ENCODE measurements at places on chromosomes 7 and 10.

DNA sequence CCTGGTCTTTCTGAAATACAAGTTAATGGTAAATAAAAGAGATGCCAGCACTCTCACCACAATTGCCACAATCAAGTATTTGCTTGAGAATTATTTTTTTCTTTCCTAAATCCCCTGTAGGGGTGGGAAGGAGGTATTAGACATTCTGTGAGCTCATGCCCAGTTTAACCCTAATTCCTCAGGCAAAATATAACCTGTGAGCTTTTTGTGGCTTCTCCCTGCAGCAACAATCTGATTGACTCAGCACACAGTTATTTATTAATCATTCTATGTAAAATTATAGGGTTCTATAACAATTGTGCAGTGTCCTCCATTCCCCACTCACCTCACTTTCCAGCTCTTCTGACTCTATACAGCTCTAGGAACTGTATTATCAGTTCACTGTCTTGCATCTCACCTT, 66.3 kb downstream of the GLI3 start:
- DNase-seq, result no peak
- H3K4me3 ChIP-seq, result no peak overlapping the region
- no peak overlapping the region for H3K27ac ChIP-seq

- peaks cover 57% of the 10 kb centered on the region for H3K4me1 ChIP-seq
- H3K4me3 ChIP-seq, result no peak overlapping the region
- no peaks in the 10 kb centered on the region for H3K36me3 ChIP-seq
- no peak for DNase-seq
Observed at GRCh38 chr7:99120501-99120900, 23.4 kb downstream of the SMURF1 start.

DNA sequence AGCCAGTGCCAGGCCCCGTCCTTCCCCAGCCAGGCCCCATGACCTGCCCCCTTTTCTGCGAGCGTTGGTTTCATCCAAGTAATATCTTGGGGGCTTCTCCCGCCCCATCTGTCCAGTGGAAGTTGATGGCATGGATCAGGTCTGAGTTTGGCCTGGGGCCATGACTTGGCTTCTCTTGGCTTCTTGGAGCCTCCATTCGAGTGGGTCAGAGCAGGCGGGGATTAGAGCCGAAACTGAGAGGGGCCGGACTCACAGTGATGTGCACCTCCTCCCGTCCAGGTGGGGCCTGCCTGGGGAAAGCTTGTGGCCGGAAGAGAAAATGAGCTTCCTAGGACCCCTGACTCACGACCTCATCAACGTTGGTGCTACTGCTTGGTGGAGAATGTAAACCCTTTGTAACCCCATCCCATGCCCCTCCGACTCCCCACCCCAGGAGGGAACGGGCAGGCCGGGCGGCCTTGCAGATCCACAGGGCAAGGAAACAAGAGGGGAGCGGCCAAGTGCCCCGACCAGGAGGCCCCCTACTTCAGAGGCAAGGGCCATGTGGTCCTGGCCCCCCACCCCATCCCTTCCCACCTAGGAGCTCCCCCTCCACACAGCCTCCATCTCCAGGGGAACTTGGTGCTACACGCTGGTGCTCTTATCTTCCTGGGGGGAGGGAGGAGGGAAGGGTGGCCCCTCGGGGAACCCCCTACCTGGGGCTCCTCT, 15.1 kb upstream of the LIMK1 start:
- peak overlapping the region; percentile 55 for H3K27ac ChIP-seq
- no peaks in the 10 kb centered on the region for H3K4me1 ChIP-seq
- DNase-seq, result no peak
- H3K4me3 ChIP-seq, result no peak overlapping the region
- H3K36me3 ChIP-seq, result peaks cover 2% of the 10 kb centered on the region
- no peaks in the 10 kb centered on the region for H3K27me3 ChIP-seq

- no peak overlapping the region for H3K4me3 ChIP-seq
- no peaks in the 10 kb centered on the region for H3K36me3 ChIP-seq
- no peak overlapping the region for H3K27ac ChIP-seq
Observed at GRCh38 chr10:107085665-107086525, 78.6 kb downstream of the SORCS1 start.

DNA sequence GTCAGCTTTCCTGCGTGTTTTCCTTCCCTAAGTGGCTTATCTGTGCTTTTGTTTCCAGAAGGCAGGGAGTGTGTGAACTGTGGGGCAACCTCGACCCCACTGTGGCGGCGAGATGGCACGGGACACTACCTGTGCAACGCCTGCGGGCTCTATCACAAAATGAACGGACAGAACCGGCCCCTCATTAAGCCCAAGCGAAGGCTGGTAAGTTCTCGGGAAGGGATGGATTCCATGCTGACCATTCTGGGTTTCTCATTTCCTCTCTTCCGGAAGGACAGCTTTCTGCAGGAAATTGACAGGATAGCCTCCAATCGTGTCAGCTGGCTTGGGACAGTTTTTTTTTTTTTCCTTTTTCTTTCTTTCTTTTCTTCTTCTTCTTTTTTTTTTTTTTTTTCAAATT, 9.4 kb downstream of the GATA3 start:
- H3K27ac ChIP-seq, result no peak overlapping the region
- H3K4me1 ChIP-seq, result peaks cover 22% of the 10 kb centered on the region
- H3K27me3 ChIP-seq, result peaks cover 4% of the 10 kb centered on the region
- no peak for DNase-seq

GRCh38 chr7:31850066-31850465, 163.1 kb downstream of the PPP1R17 start:
- H3K27ac ChIP-seq, result no peak overlapping the region
- DNase-seq, result no peak
- no peaks in the 10 kb centered on the region for H3K4me1 ChIP-seq
- no peaks in the 10 kb centered on the region for H3K27me3 ChIP-seq

DNA sequence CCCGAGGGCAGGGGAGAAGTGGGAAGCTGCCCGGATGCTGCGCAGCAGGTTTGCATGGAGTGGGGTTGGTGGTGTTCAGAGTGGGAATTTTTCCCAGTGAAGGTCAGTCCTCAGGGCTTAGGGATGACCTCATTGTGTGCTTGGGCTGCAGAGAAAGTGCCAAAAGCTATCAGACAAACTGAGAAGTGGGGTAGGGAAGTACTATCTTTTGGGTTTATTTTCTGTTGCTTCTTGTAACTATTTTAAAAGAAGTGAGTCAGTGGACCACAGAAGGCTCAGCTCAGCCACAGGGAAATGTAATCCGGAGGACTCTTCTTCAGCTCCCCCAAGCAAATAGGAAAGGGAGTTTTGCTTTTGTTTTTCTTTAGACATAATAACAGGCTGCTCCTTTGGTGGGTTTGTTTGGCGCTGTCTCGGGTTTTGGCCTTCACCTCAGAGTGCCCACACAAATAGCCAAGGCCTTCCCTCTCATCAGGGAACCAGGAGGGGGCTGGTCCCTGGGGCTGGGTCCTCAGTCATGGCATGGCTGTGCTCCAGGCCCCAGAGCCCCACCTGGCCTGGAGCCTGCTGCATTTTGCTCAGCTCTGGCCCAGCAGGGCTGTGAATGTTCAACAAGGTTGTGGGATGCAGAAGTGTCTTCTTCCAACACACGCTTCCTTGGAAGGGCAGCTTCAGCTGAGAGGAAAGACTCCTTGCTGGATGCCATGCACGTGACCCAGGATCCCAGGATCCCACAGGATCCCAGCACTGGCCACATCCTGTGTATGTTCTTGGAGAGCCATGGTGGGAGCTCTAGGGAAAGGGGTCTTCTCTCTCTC, 5.4 kb upstream of the FAM170B start:
- no peak for DNase-seq
- no peaks in the 10 kb centered on the region for H3K36me3 ChIP-seq
- H3K4me1 ChIP-seq, result peaks cover 47% of the 10 kb centered on the region

DNA sequence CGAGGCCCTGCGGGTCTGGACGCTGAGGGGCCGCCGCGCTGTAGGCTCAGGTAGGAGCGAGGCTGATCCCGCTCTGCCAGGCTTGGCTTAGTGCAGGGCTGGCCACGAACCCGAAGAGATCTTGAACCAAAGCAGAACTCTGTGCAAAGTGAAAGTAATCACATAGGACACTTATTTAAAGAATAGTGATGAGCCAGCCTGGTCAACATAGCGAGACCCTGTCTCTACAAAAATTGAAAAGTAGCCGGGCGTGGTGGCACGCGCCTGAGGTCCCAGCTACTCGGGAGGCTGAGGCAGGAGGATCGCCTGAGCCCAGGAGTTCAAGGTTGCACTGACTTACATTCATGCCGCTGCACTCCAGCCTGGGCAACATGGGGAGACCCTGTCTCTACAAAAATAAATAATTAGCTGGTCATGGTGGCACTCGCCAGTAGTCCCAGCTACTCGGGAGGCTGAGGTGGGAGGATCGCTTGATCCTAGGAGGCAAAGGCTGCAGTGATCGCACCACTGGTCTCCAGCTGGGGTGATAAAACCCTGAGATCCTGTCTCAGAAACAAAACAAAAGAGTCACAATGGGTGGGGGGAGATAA, 541 bp downstream of the ZSCAN25 start:
- no peak for DNase-seq
- peak overlapping the region; percentile 93 for H3K4me3 ChIP-seq
- peaks cover 18% of the 10 kb centered on the region for H3K4me1 ChIP-seq
- H3K36me3 ChIP-seq, result peaks cover 36% of the 10 kb centered on the region
- peak overlapping the region; percentile 78 for H3K27ac ChIP-seq
- H3K27me3 ChIP-seq, result no peaks in the 10 kb centered on the region

- H3K36me3 ChIP-seq, result no peaks in the 10 kb centered on the region
- H3K4me3 ChIP-seq, result no peak overlapping the region
- no peak for DNase-seq
- no peak overlapping the region for H3K27ac ChIP-seq
Observed at GRCh38 chr7:41832941-41833340, 130.1 kb upstream of the INHBA start.

DNA sequence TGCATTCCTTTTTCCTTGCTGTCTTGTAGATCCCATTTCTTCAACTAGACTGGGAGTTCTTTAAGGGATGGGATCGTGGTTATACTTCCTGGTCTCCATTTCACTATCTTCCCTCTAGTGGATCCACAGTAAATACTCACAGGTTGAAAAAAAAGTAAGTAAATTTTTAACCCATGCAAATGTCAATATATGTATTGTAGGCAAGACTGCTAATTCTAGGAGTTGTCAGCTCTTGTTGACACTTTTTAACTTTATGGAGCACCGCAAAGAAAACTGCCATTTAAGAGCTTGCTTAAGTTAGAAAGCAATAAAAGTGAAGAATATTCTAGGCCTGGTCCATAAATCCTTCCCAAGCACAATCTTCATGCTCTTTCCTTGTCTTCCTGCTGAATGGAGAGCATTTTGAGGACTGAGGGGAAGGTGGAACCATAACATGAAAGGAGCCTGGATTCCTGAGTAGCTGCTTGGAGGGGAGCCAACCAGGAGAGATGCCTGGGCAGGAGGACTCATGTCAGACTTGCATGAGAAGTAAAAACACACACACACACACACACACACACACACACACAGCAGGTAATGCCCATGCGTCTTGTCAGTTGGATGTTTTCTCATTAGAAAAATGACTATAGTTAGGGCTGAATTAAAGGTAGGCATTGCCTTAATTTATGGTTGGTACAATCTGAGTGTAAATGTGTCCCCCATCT, 32.2 kb downstream of the VWA2 start:
- H3K36me3 ChIP-seq, result no peaks in the 10 kb centered on the region
- H3K4me3 ChIP-seq, result no peak overlapping the region
- H3K4me1 ChIP-seq, result peaks cover 20% of the 10 kb centered on the region
- no peak overlapping the region for H3K27ac ChIP-seq
- no peak for DNase-seq

DNA sequence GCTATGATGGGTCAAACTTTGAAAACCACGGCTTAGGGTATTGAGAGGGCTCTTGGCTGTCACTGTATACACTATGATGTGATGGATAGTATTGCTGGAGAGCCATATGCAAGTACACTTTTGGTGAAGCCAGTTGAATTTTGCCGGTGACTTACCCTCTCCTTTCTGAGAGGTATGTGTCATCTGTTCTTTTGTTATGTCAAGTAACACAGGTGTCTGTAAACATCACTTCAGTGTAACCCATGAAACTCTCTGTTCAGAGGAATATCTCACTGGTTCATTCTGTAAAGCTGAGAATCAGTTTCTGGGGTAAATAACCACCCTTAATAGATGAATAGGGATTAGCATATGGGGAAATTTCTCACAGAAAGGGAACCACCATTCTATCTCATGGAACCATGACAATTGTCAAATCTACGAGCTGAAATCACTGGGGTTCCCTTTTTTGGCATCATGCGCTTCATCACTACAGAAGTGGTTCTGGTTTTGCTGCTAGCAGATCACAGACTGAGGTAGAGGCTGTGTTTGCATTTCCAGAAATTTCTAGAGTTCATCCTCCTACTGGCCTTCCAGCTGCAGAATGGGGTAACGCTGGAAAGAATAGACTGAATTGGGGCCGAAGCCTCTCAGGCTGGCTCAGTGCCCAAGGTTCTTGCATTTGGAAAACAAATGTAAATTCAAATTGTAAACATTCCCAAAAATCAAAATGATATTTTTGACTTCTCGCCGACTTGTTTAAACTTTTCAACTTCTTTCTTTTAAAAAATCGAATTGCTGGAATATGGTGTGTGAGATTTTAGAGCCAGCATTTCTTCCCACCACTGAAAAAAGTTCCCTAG, 83.3 kb upstream of the CREB5 start:
- no peak overlapping the region for H3K4me3 ChIP-seq
- H3K36me3 ChIP-seq, result no peaks in the 10 kb centered on the region
- H3K27ac ChIP-seq, result peak overlapping the region; percentile 3
- peaks cover 7% of the 10 kb centered on the region for H3K4me1 ChIP-seq
- H3K27me3 ChIP-seq, result no peaks in the 10 kb centered on the region
- DNase-seq, result no peak

- H3K4me1 ChIP-seq, result no peaks in the 10 kb centered on the region
- no peak overlapping the region for H3K27ac ChIP-seq
- no peaks in the 10 kb centered on the region for H3K27me3 ChIP-seq
- DNase-seq, result no peak
Observed at GRCh38 chr10:34615770-34616169, 199.3 kb downstream of the PARD3 start.

- no peak for DNase-seq
- H3K4me3 ChIP-seq, result no peak overlapping the region
- H3K27me3 ChIP-seq, result no peaks in the 10 kb centered on the region
- no peak overlapping the region for H3K27ac ChIP-seq
Observed at GRCh38 chr10:75462865-75463264, 31.4 kb downstream of the LRMDA start.

- no peak overlapping the region for H3K4me3 ChIP-seq
- no peaks in the 10 kb centered on the region for H3K27me3 ChIP-seq
- no peak overlapping the region for H3K27ac ChIP-seq
- no peaks in the 10 kb centered on the region for H3K36me3 ChIP-seq
Observed at GRCh38 chr7:134878746-134879357, 99.4 kb downstream of the CALD1 start.

DNA sequence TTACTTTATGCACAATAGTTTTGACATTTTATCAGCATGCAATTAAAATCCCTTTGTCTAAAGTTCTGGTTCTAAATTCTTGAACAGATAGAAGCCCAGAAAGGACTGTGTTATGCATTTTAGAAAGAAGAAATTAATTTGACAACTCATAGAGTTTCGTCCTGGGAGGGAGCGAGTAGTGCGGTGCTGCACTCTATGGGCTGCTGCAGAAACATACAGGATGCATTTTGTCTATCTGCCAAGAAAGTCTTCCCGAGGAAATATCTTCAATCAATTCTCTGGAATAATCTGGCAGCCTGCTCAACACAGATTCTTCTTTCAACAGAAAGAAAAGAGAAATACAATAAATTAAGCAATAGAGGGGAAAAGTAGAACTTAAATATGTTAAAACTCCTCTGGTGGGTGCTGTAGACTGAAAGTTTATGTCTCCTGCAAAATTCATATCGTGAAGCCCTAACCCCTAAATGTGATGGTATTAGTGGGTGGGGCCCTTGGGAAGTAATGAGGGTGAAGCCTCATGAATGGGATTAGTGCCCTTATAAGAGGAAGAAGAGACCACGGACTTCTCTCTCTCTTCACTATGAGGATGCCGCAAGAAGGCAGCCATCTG, 39.0 kb upstream of the IFRD1 start:
- no peaks in the 10 kb centered on the region for H3K36me3 ChIP-seq
